Cortex of kidney (tissue), 1 donor: ENCODE measurements at places on chromosomes 6 and 20.

GRCh38 chr6:166644681-166645080 is 17.6 kb upstream of the RPS6KA2 start:
- no peak for DNase-seq

DNA sequence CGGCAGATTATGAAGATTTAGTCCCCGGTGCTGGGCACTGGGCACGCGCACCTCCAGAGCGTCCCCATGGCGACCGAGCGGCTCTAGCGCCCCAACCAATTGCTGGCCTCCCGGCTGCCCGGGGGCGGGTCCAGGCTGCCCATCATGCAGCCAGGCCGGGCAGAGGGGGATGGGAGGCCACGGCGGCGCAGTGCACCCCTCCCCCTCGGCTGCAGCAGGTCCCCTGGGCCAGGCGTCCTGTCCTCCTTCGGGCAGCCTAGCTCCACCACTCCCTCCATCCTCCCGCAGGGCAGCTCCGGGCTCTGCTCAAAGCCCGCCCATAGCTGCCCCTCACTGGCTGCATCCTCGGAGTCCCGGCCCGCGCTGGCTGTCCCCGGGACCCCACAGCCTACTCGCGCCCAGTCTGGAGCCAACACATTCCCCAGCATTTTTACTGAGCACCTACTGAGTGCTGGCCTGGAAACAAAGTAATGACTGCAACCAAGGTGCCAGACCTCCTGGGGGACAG is 99.4 kb downstream of the ASXL1 start:
- DNase-seq: peak; percentile 21

GRCh38 chr6:72552938-72553337 is 68.9 kb upstream of the KCNQ5 start:
- DNase-seq: no peak

DNA sequence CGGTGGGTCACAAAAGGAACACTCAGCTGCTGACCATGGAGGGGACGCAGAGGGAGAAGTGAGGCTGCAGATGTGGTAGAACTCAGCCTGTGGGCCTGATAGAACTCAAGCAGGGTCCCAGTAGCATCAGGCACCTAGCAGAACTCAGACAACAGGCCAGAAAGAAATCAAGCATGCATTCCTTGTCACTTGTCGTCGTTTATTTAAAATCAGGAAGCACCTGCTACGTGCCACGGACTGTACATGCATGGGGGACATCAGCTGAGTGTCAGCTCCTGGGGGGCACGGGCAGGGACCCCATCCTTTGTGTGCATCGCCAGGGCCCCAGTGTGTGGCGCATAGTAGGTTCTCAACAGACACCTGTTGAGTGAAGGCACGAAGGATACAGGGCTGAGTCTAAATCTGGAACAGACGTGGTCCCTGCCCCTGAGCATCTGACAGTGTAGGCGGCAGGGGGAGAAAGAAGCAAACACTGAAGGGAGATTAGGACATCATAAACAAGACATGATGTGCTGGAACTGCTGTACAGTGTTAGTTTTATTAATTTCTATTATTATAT is 32.5 kb downstream of the UQCC2 start:
- DNase-seq: no peak

DNA sequence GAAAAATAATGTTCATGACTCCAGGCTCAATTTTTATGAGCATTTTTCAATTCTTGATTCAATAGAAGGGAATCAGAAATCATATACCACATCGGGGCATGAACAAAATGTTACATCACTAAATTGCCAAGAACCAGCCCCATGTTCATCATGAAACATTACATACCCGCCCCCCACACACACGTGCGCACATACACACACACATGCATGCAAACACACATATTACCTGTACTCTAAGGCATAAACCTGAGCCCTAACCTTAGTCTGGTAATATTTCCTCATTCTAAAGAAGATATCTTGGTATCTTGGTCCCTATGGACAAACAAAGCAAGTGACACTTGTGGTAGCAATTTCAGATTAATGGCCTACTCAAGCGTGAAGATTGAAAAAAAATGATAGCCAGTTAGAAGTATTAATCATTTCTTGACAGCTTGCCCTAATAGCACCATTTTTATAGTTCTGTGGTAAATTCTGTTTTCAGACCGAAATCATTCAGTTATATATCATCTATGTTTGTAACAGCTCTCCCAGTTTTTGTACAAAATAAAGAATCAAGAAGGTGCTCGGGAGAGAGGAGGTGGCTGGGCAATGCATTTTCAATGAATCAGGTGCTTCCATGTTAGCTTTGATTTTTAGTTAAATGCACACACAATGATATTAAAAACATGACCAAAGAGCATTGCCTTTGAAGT is 95.4 kb upstream of the DOK5 start:
- no peak for DNase-seq

DNA sequence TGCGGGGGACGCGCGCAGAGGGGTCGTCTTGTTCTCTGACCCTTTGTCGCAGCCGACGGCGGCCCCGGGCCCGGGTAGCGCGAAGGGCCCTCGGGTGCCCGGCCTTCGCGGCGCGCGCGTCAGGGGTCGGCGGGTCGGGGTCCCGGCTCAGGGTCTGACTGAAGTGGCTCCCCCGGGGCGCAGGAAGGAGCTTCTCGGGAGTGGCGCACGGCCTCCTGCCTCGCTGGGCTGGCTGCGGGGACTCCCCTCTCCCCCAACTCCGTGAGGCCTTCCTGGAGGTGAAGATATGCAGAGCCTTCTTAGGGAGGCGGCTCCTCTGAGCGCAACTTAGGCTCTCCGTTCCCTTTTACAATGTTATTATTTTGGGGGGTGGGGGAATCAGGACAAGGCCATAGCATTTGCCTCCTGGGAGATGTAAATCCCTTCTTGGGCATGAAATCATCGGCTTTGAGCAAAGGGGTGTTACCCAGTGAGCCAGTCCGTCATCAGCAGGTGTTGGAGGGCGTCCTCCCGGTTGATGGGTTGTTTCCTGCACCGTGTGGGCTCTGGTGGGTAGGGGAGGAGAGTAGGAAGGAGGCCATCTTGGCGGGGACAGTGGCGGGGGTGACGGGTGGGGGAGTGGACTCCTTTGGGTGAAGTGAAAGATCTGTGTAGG is 523 bp downstream of the CDS2 start:
- no peak for DNase-seq

DNA sequence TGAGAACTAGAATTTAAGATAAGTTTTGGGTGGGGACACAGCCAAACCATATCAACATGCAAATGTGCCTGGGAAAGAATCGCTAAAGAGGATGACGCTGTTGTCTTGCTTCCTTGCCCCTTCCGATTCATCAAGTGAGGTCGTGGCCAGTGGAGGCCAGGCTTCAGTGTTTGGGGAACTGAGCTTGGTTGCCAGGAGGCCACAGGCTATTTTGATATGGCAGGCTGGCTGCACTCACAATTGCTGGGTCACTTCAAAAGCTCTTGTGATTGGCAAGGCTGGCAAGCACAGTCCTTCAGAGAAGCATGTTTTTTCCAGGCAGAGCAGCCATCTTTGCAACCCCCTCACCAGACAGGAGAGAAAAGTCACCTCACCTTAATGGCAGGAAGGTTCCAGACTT is 45.8 kb downstream of the SAMD5 start:
- DNase-seq: no peak

GRCh38 chr6:5728351-5729079 is 278.2 kb downstream of the NRN1 start:
- DNase-seq: no peak

DNA sequence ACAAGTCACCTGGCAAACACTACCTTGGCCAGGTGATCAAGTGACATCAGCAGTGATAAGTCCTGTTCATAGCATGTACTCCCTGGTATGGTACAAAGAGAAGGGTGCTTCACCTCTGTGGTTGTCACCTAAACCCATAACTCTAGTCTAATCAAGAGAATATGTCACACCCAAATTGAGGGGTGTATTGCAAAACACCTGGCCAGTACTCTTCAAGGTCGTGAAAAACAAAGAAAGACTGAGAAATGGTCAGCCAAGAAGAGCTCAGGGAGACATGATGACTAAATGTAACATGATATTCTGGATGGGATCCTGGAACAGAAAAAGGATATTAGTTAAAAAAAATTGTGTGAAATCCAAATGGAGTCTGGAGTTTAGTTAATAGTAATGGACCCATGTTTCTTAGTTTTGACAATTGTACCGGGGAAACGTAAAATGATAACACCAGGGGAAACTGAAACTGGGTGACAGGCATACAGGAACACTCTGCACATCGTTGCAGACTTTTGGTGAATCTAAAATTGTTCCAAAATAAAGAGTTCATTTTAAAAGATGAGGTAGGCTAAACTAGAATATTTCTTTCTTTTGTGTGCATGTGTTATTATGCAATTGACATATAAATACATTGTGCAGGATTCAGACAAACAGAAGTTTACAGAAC is 262.0 kb downstream of the CDC5L start:
- no peak for DNase-seq

DNA sequence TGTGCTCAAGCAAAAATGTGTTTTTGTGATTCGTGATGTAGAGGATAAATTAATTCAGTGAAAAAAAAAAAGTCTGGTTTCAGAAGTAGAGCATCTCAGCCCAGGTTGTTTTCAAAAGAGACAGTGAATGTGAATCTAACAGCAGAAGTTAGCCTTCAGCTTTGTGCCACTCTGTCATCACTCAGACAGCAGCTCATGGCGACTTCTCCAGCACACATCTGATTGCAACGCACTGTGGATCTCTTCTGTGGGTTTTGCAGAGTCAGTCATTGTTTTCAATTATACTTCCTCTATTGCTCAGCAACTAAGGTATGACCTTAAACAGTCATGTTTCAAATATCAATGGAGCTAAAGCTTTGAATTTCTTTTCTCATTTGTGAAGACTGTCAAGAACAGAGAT is 335.5 kb upstream of the POU3F2 start:
- DNase-seq: no peak

DNA sequence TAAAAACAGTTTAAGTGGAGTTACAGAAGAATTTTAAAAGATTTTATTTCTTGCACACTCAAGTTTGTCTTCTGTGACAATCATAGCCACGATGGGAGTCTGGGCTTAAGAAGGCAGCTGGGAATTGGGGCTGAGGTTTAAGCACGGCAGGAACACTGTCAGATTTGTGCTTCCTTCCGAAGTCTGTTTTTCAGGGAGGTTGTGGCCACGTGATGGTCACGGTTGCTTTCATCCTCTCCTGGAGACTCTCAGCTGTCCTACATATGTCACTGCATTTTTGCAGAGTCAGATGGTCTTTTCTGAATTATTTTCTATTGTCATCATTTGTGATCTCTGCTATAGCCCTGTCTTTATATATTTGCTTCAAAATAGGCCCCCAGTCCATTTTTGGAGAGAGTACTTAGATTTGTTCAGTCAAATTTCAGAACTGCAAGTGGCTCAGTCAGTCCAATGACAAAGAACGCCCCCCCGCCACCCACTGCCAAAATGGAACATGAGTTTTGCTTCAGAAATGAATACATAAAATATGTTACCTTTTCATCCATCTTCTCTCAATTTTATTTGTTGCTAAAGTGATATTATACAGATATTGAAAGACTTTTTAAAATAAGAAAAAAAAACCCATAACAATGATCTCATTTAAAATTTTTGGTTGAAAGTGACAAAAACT is 111.8 kb upstream of the ZFP64 start:
- no peak for DNase-seq

- DNase-seq: no peak
Measured at GRCh38 chr20:61876952-61877728, 188.5 kb downstream of the TAF4 start.

DNA sequence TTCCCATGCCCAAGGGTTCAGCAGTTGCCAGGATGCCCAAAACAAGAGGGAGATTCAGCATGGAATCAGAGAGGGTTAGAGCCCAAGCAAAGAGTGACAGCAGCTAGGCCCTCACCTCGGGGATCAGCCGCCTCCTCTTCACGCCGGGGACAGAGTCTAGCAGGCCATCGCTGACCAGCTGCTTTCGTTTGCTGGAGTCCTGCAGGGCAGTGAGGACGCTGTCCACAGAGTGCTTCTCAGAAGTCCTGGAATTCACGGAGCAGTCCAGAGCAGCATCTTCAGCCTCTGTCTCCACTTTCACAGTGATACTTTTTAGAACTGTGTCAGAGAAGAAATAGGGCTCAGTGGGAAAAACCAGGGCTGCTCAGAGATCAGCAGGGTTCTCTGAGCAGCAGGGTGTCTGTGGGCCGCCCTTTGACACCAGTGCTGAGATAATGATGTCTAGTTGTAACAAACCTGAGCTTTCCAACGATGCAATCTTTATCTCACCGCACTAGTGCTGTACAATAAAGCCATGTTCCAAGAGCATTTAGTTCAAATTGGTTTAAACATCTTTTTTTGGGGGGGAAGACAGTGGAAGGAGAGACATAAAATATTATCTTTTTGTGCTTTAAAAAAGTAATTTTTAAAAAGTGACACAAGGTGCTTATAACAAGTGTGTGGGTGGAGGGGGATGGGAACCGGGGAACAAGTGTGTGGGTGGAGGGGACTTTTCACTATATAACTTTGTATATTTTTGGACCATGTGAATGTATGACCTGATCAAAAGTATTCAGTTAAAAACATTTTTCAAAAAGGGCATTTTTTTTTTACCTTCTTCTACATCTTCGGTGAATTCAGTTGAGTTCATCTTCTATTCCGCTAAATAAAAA is 16.6 kb downstream of the BEND3 start:
- no peak for DNase-seq

GRCh38 chr6:144745439-144745838 is 460.3 kb downstream of the UTRN start:
- no peak for DNase-seq
